Activated naive CD8-positive, alpha-beta T cell treated with anti-CD3 and anti-CD28 coated beads, Interleukin-2, amount 50 U/mL, for 24 hours (primary cell): ENCODE measurements at places on chromosomes 1 and 21.

GRCh38 chr1:61504852-61505390 is 220.0 kb downstream of the TM2D1 start:
- DNase-seq = no peak

DNA sequence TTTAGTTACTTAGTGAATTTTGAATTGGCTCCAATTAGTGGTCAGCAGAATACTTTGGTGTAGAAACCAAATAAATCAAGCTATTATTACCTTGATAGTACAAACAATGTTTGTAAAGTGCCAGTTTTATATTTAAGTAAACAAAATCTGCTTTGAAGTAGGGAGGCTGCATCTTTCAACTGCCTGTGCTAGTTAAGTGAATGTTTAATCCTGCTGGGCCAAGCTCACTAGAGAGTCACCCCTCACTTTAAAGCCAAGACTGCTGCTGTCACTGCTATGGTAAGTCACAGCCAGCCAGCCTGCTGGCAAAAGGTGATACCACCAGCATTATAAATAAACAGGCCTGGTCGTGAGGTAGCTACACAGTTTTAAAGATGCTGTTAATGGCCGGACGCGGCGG is 10.3 kb upstream of the CFAP126 start:
- DNase-seq = no peak

GRCh38 chr1:151509350-151510019 is 1.7 kb upstream of the CGN start:
- DNase-seq = no peak

- DNase-seq = no peak
Measured at GRCh38 chr1:235027862-235028250, 100.8 kb downstream of the TOMM20 start.

GRCh38 chr1:11169202-11169601 is 20.0 kb upstream of the ANGPTL7 start:
- DNase-seq = no peak

- no peak for DNase-seq
Measured at GRCh38 chr21:34078915-34079314, 5.5 kb downstream of the MRPS6 start.

- DNase-seq = peak; percentile 27
Measured at GRCh38 chr1:169044296-169044695, 62.2 kb upstream of the ATP1B1 start.

DNA sequence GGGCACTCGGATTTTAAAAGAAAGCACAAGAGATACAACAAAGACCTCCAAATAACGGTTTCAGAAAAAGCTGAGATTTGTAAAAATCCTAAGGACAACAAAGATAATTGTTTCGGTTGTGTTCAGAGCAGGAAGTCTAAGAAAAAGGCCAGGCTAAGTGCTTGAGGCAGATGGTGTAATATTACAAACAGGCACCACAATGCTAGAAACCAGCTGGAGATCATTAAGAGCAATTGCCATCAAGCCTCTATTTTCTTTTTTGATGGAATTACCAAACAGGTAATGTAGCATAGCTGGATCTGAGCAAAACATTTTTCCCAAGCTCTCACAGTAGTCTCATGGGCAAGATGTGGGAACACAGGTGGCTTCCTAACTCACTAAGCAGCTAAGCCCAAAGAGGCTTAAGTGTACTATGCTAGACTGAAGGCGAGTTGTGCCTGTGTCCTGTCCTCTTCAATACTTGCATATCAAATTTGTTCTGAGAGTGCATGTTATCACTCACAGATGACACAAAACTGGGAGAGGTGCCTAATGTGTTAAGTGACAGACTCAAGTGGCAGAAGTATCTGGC is 161.6 kb downstream of the GLUL start:
- no peak for DNase-seq

DNA sequence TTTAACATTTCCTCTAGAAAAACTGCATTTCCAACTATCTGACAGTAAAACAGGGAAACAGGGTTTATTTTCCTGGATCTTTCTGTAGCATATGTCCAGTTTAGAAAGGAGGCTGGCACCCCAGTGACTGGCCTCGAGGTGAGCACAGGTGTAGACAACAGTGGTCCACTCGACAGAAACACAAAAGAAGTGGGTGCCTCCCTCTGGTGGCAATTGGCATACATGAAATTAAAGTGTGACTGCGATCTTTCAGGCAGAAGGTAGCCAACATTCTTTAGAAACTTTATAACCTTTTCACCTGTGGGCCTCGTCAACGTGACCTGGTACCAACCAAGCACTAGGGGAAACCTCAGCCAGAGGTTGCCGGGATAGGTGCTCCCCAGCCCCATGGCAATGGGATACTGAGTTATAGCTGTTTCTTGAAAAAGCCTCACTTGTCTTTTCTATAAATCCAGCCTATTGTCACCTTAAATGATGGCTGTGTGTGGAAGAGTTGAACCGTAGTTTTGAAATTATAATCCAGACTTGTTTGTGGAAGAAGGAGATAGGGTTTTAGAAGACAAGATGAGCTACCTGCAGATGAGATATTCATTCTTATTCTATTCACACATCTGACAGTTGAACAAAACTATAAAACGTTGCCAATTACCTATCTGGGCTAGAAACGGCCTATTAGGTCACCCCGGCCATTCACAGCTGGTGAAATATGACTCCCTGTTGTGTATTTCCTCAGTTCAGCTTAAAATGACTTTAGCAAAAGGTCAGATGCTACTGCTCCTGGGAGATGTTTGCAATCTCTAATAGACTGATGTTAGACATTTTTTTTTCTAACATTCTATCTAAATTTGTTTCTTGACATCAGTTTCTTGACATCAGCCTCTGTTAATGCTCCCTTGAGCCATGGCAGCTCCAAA is 44.3 kb downstream of the PCP4 start:
- no peak for DNase-seq

- DNase-seq = no peak
Measured at GRCh38 chr21:38440746-38441145, 57.5 kb downstream of the ERG start.

DNA sequence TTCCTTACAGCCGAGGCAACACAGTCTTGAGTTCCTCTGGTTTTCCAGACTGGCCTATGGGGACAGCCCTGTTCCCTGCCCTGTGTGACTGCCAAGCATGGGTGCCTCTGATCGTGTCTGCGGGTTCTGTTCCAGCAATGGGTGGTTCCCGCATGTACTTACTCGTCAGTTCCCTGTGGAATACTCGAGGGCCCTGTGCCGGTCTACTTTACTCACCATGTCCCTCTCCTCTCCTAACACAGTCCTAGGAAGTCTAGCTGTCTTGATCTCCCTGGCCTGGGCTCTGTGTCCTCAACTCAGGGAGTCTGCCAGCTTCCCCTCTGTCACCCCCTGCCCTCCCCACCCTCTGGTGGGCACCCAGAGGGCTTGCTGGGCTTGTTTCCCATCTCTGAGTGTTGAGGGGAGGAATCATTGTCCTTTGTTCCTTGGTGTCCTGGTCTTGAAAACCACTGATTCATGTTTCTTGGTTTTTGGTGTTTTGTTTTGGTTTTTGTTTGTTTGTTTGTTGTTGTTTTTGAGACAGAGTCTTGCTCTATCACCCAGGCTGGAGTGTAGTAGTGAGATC is 36.0 kb downstream of the TRAPPC10 start:
- no peak for DNase-seq

DNA sequence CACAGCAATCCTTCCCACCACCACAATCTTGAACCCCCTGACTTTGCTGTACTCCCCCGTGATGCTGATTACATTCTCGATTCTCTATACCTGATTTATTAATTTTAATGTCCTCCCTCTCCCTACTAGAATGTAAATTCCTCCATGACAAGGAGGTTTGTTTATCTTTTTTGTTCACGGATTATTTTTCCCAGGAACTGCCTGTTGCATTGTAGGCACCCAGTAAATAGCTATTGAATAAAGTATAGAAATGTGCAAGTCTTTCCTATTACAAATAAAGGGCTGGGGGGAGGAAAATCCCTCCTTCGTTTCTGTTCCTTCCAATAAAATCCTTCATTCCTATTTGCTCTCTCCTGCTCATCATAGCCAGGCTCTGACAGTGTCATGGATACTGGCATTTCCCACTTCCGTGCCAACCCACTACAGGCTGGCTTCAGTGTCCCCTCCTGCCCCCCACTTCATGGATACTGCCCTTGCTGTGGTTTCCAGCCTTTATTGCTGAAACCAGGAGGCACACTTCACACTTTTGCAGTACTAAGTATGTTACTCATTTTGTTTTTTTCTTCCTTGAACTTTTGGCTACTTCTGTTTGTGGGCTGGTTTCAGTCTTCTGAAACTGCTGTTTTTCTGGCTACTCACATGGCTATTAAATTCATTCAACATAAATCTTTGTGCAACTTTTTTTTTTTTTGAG is 7.5 kb downstream of the KIF1B start:
- DNase-seq = no peak

- DNase-seq = peak; percentile 28
Measured at GRCh38 chr21:41369920-41370839, 8.4 kb downstream of the MX2 start.

- no peak for DNase-seq
Measured at GRCh38 chr1:3630914-3631313, 6.1 kb downstream of the TPRG1L start.

DNA sequence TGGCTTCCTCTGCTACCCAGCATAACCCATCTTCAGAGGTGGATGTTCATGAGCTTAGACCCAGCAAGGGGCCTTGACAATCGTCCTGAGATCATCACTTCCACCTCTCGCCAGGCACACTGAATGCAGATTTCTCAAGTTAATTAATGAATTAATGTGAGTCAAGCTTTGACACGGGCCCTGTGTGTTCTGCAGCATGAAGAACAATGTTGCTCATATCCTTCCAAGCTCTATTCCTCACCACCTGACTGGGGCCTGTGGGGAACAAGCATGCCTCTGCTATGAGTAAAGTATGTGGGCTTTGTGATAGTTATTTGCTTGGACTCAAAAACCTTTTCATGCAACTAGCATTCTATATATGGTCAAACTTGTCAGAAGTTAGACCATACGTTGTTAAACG is 122.0 kb downstream of the SEC16B start:
- DNase-seq = no peak

GRCh38 chr1:211334986-211335385 is 8.4 kb downstream of the TRAF5 start:
- no peak for DNase-seq

DNA sequence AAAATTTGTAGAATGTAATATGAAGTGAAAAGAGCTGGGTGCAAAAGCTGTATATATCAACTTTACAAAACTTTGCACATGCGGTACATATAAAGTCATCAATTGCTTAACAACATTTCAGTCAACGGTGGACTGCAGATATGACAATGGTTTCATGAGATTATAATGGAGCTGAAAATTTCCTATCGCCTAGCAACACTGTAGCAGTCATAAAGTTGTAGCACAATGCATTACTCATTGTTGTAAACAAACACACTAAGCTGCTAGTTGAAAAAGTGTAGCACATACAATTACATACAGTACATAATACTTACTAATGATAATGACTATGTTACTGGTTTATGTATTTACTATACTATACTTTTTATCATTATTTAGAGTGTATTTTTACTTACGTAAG is 64.0 kb downstream of the RGS7 start:
- no peak for DNase-seq

DNA sequence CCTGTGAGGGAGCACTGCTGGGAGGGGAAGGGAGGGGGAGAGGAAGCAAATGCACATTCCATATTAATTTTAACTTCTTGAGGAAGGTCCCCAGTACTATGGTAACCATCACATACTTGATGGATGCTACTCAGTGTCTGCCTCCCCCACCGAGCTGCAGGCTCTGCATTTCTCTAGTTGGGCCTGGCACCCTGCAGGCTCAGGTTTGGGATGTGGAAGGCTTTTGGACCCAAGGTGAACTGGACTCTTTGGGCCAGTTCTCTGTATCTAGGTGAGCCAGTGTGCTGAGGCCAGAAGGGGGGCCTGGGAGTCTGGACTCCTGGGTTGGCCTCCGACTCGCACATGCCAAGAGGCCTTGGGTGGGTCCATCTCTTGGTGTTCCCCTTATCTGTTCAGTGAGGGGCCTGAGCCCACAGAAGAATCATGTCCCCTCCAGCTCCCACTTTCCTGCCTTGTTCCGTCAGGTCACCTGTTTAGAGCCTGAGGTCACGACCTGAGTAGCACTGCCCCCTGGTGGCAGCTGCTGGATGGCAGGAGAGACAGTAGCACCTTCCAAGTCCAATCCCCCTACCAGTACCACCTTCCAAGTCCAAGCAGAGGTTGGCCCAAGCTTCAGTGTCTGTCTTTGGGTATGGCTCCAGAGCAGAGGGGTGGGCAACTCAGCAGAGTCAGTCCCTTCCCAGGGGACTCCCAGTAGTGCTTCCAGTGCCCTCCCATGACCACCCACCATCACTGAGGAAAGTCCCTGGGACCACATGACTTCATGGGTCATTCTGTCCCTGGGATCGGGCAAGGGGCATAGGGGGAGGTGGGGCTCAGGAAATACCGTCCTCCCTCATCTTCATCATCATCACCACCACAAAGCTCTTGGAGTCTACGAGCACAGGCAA is 241.8 kb downstream of the TRABD2B start:
- peak; percentile 69 for DNase-seq

- peak; percentile 26 for DNase-seq
Measured at GRCh38 chr21:25565272-25566211, 41.7 kb downstream of the MRPL39 start.

DNA sequence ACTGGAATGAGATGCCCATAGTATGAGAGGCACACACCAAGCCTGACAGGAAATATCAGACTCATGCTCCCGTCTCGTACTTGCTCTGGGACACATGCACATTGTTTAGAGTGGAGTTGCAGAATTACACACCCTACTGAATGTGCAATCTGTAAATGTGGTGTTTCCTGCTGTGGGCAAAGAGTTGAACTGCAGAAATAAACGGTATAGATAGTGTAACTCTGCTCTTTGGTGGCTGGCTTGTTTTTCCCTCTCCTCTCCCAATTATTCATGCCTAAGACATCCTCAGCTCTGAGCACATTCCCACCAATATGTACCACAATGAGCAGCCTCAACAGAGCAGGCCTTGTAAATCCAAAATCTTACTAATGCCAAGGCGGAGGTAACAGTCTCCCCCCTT is 90.1 kb upstream of the DIRAS3 start:
- DNase-seq = no peak

GRCh38 chr1:150981177-150981804 is 801 bp upstream of the ANXA9 start:
- DNase-seq = no peak

DNA sequence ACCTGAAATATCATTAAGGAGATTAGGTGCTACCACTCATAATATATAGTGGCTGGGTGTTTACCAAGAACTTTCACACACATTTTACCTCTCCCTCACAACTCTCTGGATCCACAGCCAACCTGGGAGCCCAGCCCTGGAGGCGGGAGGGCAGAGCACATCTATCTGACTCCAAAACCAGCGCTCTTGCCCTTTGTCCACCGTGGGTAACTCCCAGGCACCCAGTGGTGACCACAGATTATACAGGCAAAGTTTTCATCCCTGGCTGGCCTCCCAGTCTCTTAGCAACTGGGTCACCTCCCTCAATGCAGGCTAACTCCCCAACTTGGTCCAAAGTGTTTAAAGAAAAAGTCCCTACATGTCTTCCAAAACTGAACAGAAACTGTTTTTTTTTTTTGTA is 2.4 kb downstream of the PAQR7 start:
- no peak for DNase-seq

- DNase-seq = no peak
Measured at GRCh38 chr21:44942566-44942965, 2.7 kb downstream of the SLX9 start.
